Activated naive CD4-positive, alpha-beta T cell treated with Interleukin-2 at 50 U/mL for 16 hours (primary cell): ENCODE measurements at places on chromosomes 1 and 21.

DNA sequence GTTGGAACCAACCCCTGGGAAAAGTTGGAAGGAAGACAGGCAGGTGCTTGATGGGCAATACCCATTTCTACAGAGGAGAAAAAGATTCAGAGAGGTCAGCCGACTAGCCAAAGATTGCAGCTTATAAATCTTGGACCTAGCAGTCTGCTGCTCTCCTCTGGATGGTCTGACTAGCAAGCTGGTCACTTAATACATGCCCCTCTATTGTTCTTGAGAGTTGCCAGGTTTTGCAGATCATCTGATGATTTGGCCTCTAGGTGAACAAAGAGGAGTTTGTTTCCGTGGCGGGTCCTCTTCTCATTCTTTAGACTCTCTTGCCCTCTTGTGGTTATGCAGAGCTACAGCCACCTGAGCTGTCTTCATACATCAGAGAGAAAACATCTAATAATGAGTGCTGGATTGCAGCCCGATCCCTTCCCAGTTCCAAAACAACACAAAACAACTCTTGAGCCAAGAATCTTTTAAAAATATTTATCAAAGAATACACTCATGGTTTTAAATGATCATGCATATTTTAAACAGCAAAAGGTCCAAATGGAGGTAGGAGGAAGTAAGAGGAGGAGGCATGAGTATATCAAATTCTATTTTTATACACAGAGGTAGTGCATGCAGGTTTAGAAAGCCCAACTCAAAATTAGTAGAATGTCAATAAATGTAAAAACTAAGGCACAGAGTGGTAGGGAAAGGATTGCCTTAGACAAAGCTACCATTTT is 115.7 kb downstream of the SLC30A10 start:
- no peak for DNase-seq

- DNase-seq = no peak
Observed at GRCh38 chr1:28517649-28517999, 11.8 kb downstream of the RCC1 start.

DNA sequence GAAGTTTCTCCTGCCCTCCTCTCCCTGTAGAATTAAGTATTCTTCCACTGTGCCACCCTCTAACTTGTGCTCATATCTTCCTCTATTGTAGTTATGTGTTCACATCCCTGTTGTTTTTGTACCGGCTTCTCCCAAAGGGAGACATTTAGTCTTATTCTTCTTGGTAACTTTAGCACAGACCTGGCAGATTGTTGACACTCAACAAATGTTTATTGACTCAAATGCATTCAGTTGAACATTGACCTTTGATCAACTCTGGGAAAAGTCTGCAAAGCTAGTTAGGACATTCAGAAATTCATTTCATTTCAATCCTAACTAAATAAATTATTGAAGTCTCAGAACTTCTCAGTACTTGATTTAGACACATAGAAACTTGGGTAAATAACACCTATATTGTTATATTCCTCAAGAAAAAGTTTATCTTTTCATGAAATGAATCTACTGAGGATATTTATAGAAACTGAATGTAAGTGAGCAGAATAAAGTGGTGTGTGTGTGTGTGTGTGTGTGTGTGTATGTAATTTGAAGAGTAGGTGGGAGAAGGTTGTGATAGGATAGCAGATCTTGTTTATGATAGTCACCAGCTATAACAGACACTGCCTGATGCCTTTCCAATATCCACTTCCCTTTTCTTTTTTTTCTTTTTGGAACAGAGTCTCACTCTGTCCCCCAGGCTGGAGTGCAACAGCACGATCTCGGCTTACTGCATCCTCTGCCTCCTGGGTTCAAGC is 872.4 kb upstream of the CXADR start:
- DNase-seq = no peak

- no peak for DNase-seq
Observed at GRCh38 chr1:212106286-212106792, 70.8 kb downstream of the DTL start.

GRCh38 chr21:33403128-33403785 is at the start of gene IFNGR2:
Gene IFNGR2, plus strand, starts transcription at chr21:33403413. Its CDS starts 131 bp downstream, at chr21:33403544.
- peak; percentile 43 for DNase-seq

DNA sequence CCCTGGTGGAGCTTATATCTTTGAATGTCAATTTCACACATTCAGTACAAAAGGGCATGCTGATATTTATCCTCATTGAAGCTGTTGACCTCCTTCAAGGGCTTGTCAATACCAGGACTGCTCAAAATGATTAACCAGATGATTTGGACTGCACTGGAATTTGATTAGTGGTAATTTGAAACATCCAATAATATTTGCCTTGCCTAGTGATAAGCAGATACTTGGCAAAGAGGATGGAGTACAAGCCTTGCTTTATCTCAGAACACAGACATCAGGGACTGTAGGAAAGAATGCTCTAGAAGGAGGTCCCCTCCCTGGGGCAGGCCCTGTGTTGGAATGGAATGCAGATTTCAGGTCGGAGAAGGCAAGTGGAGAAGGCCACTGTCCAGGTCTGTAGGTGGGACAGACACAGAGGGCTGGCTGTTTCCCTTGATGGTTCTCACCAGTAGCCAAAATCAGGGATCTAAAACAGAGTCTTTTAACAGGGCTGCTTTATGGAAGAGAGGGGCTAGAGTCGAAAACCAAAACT is 64.8 kb upstream of the ZNF648 start:
- no peak for DNase-seq

DNA sequence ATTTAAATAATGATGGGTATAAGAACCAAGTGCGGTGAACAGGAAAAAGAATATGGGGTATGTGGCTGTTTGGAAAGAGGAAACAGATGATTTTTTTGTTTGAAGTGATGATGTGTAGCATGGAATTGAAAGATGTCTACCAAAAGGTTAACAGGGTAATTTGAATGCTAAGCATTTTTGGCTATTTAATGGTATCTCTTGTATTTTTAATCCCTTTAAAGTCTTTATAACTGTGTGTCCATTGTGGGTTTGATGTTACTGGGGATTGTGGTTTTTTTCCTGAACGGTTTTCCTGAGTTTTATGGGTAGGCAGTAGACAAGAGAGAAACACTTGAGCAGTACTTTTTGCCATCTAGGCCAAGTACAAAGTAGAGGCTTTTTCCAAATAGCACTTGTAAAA is 63.2 kb downstream of the PRDM2 start:
- DNase-seq = no peak

DNA sequence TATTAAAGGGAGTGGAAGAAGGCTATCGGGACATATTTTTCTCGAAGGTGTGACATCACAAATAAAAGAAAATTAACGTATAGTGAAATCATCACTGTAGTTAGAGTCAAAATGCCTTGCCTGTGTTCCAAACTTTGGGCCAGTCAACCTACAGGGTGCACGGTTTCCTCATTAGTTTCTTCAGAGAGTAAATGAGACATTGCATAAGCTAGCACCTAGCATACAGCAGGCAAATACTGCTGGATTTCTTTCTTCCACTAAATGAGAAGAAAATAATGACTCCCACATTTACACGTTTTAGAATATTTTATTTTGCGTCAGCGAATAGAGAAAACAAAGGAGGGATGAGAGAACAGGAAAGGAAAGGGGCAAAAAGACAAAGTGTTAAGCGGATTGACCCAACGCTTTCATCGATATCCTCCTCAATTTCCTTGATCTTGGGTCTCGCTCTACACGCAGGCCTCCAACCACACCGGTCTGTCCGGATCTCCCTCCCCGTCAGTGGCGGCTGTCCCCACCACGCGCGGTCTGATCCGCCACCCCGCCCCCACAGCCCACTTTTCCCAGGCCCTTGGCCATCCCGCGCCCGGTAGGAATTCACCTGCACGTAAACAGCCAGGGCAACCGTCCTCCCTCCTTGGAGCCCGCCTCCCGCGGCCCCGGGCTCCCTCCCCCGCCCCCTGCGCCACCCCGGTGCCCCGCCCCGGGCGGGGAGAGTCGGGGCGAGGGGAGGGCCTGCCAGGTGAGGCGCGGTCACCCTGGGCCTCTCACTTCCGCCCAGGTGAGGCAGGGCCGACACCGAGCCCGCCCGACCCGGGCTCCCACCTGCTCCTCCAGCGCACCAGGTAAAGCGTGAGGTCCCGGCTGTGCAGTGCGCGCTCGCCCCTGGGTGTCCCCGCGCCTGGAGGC is at the start of gene PATJ:
TSS of gene PATJ (plus strand) at position 770 of the 909 bp plus-strand sequence. CDS start 20,413 bp downstream, outside the sequence.
- peak; percentile 68 for DNase-seq

GRCh38 chr1:119713749-119714456 is 2.2 kb downstream of the PHGDH start:
- DNase-seq = no peak

- no peak for DNase-seq
Observed at GRCh38 chr1:216034506-216034905, 388.7 kb downstream of the USH2A start.

DNA sequence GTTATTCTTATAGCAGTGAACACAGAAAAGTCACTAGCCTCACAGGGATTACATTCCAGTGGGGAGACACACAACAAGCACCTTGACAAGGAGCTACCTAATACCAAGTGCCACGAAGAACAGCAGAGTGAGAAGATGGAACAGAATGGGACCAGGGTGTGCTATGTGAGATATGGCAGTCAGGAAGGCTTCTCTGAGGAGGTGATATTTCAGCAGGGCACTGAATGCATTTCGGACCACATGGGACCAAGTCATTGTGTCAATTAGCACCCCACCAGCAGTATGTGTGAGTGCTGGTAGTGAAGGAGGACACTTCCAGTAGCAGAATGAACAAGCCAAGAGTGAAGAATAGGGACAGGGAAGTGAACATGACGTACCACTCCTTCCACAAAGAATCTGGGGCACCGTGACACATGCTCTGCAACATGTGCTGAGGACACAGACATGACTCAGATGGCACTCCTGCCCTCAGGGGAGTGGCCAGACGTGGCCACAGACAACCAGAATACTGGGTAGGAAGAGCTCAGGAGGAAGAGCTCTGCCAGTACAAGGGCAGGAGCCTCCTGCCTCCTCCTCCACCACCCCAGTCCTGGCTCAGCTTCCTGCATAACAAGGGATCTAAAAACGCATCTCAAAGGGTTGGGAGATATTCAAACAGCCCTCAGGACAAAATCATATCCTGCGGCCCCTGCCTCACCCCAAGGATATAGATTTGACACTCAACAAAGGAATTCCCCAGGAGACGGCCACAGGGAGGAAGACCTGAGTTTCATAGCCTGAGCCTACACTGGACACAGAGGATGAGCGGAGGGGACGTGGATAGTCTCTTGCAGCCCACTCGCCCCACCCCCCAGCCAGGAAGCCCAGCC is 102.5 kb downstream of the TRABD2B start:
- DNase-seq = no peak

- DNase-seq = no peak
Observed at GRCh38 chr1:173660306-173660705, 9.3 kb downstream of the ANKRD45 start.

DNA sequence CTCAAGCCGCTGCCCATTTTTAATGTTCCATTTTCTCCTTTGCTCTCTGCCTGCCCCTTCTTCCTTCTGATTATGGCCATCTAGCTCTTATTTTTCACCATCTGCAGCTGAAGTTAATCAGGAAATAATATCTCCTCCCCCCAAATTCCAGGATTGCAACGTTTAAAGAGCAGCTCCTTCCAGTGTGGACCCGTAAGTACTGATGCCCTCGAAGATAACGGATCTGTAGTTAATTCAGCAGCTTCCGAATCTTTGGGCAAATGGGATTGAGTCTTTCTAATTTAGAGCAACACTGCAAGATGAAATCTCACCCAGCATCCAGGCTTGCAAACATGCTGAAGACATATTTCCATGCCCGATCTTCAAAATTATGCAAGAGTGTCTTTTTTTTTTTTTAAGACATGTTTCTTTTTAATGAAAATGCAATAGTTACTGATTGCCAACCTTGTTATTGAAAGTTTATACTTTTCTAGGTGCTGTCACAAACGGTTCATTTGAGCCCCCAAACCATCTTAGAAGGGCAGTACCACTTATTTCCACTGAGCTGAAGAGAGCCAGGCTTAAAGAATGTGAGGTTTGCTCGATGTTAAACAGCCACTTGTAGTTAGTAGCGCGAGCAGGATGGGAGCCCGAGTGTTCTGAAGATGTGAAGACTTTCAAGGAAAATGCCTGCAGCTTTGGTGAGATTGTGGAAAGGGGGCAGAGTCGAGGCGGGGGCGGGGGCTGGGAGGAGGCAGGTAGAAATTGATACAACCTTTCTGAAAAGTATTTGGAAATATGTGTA is 10.9 kb upstream of the RCAN3 start:
- DNase-seq = no peak

- no peak for DNase-seq
Observed at GRCh38 chr21:36126208-36126565, 8.7 kb upstream of the CBR3 start.

DNA sequence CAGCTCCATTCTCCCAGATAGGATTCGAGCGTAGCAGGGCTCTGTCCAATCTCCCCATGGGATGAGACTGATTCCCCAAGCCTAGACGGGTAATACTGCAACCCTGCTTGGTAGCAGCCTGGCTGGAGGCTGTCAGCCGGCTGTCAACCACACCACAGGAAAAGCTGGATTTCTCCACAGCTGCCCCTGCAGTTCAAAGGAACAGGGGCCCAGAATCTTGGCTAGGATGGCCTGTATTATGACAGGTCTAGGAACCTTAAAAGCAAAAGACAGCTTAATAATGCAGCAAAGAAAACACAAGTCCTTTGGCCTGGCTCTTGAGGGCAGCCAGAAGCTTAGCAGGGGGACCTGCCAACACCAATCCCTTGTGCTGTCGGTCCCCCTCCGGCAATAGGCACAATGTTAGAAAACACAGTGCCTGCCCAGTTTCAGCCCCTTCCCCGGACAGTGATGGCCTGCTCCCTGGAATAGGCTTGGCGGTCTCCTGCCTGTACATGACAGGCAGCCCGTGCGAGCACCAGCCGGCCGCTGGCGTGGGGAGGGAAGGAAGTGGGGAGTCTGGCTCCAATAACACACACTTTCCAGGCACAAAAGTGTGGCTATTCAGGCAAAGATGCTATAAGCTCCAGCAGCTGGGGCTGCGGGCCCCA is 90.5 kb downstream of the TRABD2B start:
- DNase-seq = no peak

DNA sequence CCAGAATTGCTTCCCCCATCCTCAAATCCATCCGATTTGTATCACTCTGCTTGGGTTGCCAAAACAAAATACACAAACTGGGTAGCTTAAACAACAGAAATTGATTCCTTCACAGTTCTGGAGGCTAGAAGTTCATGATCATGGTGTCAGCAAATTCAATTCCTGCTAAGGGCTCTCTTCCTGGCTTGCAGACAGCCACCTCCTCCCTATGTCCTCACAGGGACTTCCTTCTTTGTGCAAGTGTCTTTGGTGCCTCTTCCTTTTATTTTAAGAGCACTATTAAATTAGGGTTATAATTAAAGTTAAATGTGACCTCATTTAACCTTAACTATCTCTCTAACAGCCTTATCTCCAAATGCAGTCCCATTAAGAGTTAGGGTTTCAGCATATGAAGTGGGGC is 112.8 kb downstream of the PLPP3 start:
- DNase-seq = no peak

- no peak for DNase-seq
Observed at GRCh38 chr21:39029086-39029755, 154.0 kb downstream of the PSMG1 start.

- DNase-seq = no peak
Observed at GRCh38 chr1:211683396-211684297, 8.2 kb upstream of the NEK2 start.

GRCh38 chr21:42321845-42322244 is 6.6 kb upstream of the TFF3 start:
- DNase-seq = no peak
